ENCODE measurements at places on chromosomes 3 and 15. TPM values are rescaled to one million over a fixed set of nuclear protein-coding genes. Genes with fewer than 3 reads are reported as not detected.

The TIMMDC1 gene
- total RNA-seq = 76.0 TPM

The WWTR1 gene
- 0.55 TPM for total RNA-seq

The CCDC39 gene
- not detected for total RNA-seq

The CCDC9B gene
- total RNA-seq = 2.3 TPM

The FMN1 gene
- total RNA-seq = 0.08 TPM

The MNS1 gene
- 0.80 TPM for total RNA-seq

The PARL gene
- 37.4 TPM for total RNA-seq

The GOLGA6A gene
- 0.40 TPM for total RNA-seq

The MAP1A gene
- 3.4 TPM for total RNA-seq

The CDAN1 gene
- total RNA-seq = 33.2 TPM

The P2RY14 gene
- 1.2 TPM for total RNA-seq

The TASOR gene
- total RNA-seq = 87.1 TPM

The PATL2 gene
- 55.2 TPM for total RNA-seq

The KLHL40 gene
- not detected for total RNA-seq

The ZBBX gene
- total RNA-seq = not detected

The TRIM71 gene
- not detected for total RNA-seq

The SLC22A13 gene
- total RNA-seq = 0.57 TPM

The HHLA2 gene
- total RNA-seq = 3.9 TPM

The MYZAP gene
- total RNA-seq = not detected

The CIDEC gene
- total RNA-seq = not detected

The RFTN1 gene
- total RNA-seq = 64.4 TPM

The IMPG2 gene
- 0.42 TPM for total RNA-seq

The NEO1 gene
- 6.3 TPM for total RNA-seq

The OXTR gene
- total RNA-seq = 0.45 TPM

The LMCD1 gene
- 0.69 TPM for total RNA-seq

The LRRC31 gene
- not detected for total RNA-seq

The SEMA3B gene
- total RNA-seq = 0.36 TPM

The PARP15 gene
- 49.1 TPM for total RNA-seq

The MINDY4B gene
- not detected for total RNA-seq

The GOLGA8H gene
- 0.64 TPM for total RNA-seq

The SLC9C1 gene
- total RNA-seq = not detected

The DUOXA1 gene
- total RNA-seq = not detected

The ASB14 gene
- not detected for total RNA-seq

The NR1I2 gene
- 0.33 TPM for total RNA-seq

The BAHD1 gene
- 29.6 TPM for total RNA-seq

The PYGO1 gene
- not detected for total RNA-seq

The PIF1 gene
- total RNA-seq = 45.8 TPM

The MFN1 gene
- 39.0 TPM for total RNA-seq

The HCN4 gene
- total RNA-seq = not detected

The WNT5A gene
- total RNA-seq = not detected

The ILDR1 gene
- total RNA-seq = not detected

The VWA5B2 gene
- total RNA-seq = not detected

The GRIP2 gene
- total RNA-seq = not detected

The CYP11A1 gene
- not detected for total RNA-seq

The CAMP gene
- total RNA-seq = not detected

The GABRR3 gene
- not detected for total RNA-seq

The TBC1D23 gene
- total RNA-seq = 34.1 TPM

The CAMKV gene
- total RNA-seq = not detected

The LSMEM2 gene
- total RNA-seq = not detected

The IRAK2 gene
- 3.5 TPM for total RNA-seq

The CKMT1B gene
- not detected for total RNA-seq

The EXOG gene
- total RNA-seq = 22.8 TPM
